ENCODE measurements at places on chromosomes 7 and 10.

DNA sequence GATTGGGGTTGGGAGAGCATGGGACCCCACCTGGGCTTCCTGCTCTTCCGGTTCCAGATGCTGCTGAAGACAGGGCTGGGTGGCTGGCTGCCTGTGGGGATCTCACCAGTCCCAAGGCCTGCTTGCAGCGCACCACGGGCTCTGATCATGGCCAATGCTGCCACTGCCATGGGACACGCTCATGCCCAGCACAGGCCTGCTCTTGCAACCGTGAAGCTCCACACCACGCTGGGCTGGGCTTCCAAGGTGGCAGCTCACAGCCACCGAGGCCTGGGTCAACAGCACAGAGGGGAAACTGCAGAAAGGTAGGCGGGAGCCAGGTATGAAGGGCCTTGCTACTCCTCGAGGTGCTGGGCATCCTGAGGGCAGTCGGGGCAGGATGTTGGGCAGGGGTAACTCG, 72.1 kb upstream of the LRRC18 start:
- peaks cover 9% of the 10 kb centered on the region for H3K27me3 ChIP-seq
- DNase-seq, result no peak
- H3K27ac ChIP-seq, result no peak overlapping the region
- H3K4me1 ChIP-seq, result no peaks in the 10 kb centered on the region

- peak overlapping the region; percentile 98 for H3K27ac ChIP-seq
- peak; percentile 40 for DNase-seq
- peak overlapping the region; percentile 71 for H3K4me3 ChIP-seq
- H3K4me1 ChIP-seq, result peaks cover 59% of the 10 kb centered on the region
- peaks cover 10% of the 10 kb centered on the region for H3K36me3 ChIP-seq
- H3K27me3 ChIP-seq, result no peaks in the 10 kb centered on the region
These were observed 94.3 kb upstream of the AFAP1L2 start for GRCh38 chr10:114498413-114499111.

DNA sequence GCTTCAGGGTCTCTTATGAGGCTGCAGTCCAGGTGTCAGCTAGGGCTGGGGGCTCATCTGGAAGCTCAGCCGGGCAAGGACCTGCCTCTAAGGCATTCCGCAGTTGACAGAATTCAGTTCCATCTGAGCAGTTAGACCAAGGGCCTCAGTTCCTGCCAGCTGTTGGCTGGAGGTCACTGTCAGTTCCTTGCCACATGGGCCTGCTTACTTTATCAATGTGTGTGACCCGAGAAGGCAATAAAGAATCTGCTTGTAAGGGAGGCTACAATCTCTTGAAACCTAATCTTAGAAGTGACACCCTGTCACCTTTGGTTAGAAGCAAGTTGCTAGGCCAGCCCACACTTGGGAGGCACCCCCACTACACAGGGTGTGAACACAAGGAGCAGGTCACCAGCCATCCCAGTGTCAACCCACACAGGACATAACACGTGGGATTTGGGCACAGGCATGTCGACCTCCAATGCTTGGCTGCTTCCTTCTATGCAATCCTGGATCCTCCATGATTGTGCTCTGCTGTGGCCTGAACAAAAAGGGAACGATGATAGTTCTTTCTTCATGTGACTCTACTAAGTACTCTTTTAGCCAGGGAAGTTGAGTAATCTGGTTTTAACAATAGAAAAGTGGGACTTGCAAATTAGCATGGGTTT, 41.8 kb downstream of the MTURN start:
- peak overlapping the region; percentile 32 for H3K27ac ChIP-seq
- H3K4me1 ChIP-seq, result peaks cover 30% of the 10 kb centered on the region
- H3K36me3 ChIP-seq, result no peaks in the 10 kb centered on the region
- H3K4me3 ChIP-seq, result no peak overlapping the region
- no peaks in the 10 kb centered on the region for H3K27me3 ChIP-seq

DNA sequence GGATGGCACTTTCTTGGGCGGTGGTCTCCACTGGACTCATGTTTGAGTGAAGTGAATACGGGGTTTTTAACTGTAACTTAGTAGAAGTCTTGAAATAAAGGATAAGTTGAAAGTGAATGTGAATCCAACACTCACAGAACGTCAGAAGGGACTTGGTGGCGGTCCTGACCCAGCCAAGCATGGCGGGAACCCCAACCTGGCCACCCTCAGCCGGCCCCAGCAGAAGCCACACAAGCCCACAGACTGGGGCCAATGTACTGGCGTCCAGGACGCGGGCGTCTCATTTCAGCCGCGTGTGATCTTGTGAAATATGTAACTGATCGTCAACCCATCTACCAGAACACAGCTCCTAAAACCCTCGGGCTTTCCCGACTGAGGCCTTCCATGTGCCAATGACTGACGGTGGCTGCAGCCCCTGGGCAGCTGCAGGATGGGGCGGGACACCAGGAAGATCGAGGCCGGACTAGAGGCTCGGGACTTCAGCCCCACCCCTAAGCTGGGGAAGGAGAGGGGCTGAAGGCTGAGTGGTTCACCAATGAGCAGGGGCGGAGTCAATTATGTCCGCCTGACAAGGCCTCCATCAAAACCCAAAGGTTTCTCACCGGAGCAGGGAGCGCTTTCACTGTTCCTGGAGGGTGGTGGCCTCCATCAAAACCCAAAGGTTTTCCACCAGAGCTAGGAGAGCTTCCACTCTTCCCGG, 161.5 kb downstream of the MAD1L1 start:
- H3K4me1 ChIP-seq, result peaks cover 26% of the 10 kb centered on the region
- peak overlapping the region; percentile 69 for H3K4me3 ChIP-seq
- no peak for DNase-seq
- H3K27ac ChIP-seq, result no peak overlapping the region
- peaks cover 4% of the 10 kb centered on the region for H3K36me3 ChIP-seq

- H3K27me3 ChIP-seq, result peaks cover 4% of the 10 kb centered on the region
- H3K4me3 ChIP-seq, result no peak overlapping the region
- H3K4me1 ChIP-seq, result no peaks in the 10 kb centered on the region
- H3K36me3 ChIP-seq, result no peaks in the 10 kb centered on the region
These were observed 509.7 kb upstream of the AKR1E2 start for GRCh38 chr10:4316161-4316810.

- no peak overlapping the region for H3K4me3 ChIP-seq
- no peak overlapping the region for H3K27ac ChIP-seq
- no peaks in the 10 kb centered on the region for H3K36me3 ChIP-seq
These were observed 221.3 kb downstream of the DNAJB6 start for GRCh38 chr7:157558061-157558460.

- no peak for DNase-seq
- H3K27ac ChIP-seq, result peak overlapping the region; percentile 35
- no peaks in the 10 kb centered on the region for H3K27me3 ChIP-seq
- H3K4me1 ChIP-seq, result peaks cover 36% of the 10 kb centered on the region
- H3K36me3 ChIP-seq, result peaks cover 23% of the 10 kb centered on the region
- H3K4me3 ChIP-seq, result no peak overlapping the region
These were observed 89.8 kb downstream of the CAMK1D start for GRCh38 chr10:12438919-12439692.

DNA sequence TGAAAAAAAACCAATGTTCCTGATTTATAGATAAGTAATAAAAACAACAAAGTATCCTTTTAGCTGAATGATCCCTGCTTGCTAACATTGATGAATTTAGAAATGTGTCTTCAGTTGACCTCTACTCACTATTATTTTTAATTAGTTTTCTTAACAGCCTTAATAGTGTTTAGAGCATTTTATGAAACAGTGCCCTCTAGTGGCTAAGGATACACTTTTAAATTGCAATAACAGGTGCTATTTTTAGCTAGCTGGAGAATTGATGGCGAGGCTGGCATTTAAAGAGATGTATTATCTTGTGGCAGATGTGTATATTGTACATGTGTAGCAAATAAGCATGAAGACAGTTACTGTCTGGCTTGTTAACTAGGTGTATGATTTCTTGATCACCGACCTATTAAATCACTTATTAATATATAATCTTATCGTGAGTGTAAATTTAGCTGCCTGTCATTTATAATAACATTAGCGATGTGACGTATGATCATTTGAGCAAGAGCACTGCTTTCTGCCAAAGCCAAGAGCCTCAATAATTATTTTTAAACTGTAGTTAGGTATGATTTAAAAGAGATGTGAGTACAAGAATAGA, 451.9 kb downstream of the DPP6 start:
- H3K4me3 ChIP-seq, result no peak overlapping the region
- H3K36me3 ChIP-seq, result no peaks in the 10 kb centered on the region
- H3K27me3 ChIP-seq, result no peaks in the 10 kb centered on the region
- DNase-seq, result no peak
- no peaks in the 10 kb centered on the region for H3K4me1 ChIP-seq

- H3K36me3 ChIP-seq, result peaks cover 7% of the 10 kb centered on the region
- peaks cover 34% of the 10 kb centered on the region for H3K4me1 ChIP-seq
- peak overlapping the region; percentile 91 for H3K27ac ChIP-seq
- DNase-seq, result no peak
These were observed 98.4 kb upstream of the FZD1 start for GRCh38 chr7:91165846-91166230.

DNA sequence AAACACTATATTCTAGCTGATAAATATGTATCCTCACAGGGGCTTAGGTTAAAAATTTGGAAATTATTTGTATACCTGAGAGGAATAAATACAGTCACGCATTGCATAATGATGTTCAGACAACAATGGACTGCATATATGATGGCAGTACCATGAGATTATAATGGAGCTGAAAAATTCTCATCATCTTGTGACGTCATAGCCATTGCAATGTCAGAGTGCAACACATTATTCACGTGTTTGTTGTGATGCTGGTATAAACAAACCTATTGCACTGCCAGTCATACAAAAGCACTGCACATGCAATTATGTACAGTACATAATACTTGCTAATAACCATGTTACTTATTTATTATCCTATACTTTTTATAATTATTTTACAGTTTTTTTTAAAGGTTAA, 31.4 kb downstream of the STEAP1B start:
- no peak overlapping the region for H3K27ac ChIP-seq
- H3K36me3 ChIP-seq, result no peaks in the 10 kb centered on the region
- DNase-seq, result no peak

DNA sequence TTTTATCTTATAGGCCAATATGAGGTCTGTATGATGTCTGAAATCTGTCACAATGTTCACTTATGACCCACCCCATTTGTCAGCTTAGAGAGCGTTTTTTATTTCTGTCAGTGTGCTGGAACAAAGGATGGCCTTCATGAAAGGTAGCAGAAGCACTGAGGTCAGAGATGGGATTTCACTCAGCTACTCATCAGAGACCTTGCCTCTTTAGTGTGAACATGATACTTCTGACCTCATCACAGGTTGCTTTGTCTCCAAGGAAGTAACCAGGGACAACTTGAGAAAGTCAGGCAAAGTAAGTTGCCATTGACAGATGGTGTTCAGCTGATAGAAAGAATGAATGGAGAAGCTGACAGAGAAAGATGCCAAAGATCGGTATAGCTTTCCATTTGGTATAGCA, 16.3 kb downstream of the YAE1 start:
- peaks cover 5% of the 10 kb centered on the region for H3K4me1 ChIP-seq
- DNase-seq, result no peak
- H3K4me3 ChIP-seq, result no peak overlapping the region
- H3K27me3 ChIP-seq, result no peaks in the 10 kb centered on the region
- no peak overlapping the region for H3K27ac ChIP-seq

DNA sequence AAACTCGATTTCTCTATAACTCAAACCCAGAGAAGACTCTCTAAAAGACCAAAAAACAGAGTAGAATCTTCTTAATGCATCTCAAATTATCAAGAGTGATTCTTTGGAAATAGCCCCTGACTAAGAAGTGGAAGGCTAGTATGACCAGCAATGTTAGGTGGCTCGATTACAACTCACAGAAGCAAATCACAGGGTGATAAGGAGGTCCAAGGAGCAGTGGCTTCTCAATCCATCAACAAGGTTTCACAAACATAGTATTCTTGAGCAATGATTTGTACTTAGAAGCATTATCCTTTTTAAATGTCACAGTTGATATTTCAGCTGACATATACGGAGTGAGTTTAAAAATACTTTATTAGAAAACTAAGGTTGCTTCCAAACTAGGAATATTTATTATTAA, 127.7 kb downstream of the CNOT4 start:
- DNase-seq, result no peak
- no peaks in the 10 kb centered on the region for H3K27me3 ChIP-seq
- no peaks in the 10 kb centered on the region for H3K36me3 ChIP-seq
- no peak overlapping the region for H3K27ac ChIP-seq

All from memory B cell (primary cell).